ENCODE measurements at places on chromosomes 7 and 10. TPM values are rescaled to one million over a fixed set of nuclear protein-coding genes. Genes with fewer than 3 reads are reported as not detected.
A peak's percentile ranks its signal among the peaks of the same experiment; 100 is the strongest.

GRCh38 chr7:69104023-69104422, 494.3 kb upstream of the AUTS2 start:
- no peak for DNase-seq

DNA sequence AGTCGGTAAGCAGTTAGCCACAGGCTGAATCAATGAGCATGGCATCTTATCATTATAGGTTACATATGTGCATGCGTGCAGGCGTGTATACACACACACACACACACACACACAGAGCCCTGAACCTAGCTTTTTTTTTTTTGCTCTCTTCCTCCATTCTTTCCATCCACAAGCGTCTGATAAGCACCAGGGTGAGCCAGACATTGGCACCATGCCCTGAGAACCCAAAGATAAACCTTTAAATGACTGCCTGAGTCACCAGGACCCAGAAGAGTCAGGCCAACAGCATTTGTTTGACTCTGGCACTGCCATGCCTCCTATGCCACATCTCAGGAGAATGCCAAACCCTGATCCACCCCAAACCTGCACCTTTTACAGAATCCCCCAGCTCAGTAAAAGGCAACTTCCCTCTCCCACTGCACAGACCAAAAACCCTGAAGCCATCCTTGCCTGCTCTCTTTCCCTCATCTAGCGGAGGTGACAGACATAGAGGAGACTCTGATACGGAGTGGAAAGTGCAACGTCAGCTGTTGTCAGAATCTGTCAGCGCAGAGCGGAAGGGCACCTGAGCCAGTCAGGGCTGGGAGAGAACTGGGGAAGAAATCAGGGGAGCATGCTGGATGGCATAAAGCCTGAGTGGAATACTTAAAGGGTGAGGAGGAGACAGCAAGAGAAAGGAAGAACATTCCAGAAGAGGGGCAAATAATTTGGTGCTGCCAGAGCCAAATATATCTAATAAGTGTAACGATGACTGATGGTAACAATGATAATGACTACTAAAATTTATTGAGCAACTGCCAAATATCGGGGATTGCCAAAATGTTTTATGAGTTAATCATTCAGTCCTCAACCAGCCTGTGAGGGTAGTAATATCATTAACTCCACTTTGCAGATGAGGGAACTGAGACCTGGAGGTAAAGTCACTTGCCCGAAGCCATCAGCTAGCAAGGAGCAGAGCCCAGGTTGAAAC, 3.2 kb downstream of the PARP12 start:
- peak; percentile 36 for DNase-seq

DNA sequence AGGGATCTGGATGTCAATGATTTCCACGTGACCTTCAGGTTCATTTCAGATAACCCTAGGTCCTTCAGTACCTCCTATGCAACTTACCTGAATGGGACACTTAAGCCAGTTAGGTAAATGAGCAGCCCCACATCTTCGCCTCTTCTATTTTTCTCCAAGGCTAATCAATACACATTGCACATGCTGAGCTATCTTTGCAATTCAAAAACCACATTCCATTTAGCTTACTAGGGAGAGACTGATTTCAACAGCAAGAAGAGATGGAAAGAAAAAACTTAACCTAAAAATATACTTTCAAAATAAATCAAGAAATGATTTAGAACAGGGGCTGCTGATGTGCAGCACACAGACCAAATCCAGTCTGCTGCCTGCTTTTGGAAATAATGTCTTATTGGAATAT, 81.8 kb upstream of the CDCA7L start:
- DNase-seq: no peak

GRCh38 chr10:112532189-112532588, 85.2 kb downstream of the VTI1A start:
- DNase-seq: no peak

- DNase-seq: no peak
Measured at GRCh38 chr10:110239892-110240291, 32.5 kb downstream of the MXI1 start.

DNA sequence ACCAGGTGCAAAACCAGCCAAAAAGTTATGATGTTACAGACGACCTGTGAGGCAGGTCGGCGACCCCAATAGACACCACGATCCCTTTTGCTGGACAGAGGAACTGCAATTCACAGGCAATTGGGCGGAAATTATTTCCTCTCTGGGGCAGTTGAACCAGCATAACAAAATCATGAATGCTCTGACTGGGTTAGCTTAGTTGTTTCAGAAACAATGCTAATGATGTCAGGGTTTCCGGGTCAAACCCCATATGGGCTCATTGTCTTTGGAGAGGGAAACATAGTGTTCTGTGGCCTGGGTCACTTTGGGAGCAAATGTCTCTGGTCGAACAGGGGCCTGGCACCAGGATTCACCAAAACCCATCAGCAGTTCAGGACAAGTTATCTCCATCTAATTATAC, 669.1 kb upstream of the NRP1 start:
- no peak for DNase-seq

DNA sequence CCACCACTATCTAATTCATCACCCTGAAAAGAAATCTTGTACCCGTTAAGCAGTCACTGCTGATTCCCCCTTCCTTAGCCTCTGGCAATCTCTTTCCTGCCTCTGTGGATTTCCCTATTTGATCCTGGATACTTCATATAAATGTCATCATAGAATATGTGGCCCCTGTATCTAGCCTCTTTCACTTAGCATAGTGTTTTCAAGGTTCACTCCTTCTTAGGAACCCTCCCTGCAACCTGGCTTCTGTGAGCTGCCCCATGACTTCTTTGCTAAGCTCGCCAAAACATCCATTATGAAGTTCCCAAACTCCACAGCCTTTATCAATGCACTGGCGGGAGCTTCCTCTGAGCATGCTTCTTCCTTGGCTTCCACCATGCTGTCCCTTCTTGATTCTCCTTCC, 70.8 kb upstream of the PDZD8 start:
- no peak for DNase-seq

DNA sequence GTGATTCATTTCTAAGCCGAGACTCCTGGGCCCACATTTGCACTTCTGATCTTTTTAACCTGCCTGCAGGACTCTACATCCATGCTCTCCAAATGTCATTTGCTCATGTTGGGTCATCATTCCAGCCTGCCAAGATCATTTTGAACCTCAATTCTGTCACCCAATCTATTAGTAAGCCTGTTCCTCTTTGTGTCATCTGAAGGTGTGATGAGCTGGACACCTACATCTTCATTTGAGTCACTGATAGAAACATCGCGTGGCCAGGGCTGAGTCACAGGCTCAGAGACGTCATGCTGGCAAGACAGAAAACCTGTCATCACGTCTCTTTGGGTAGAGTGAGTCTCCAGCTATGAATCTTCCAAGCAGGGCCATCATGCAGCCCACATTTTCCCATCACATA, 65.3 kb upstream of the SLF2 start:
- DNase-seq: no peak

DNA sequence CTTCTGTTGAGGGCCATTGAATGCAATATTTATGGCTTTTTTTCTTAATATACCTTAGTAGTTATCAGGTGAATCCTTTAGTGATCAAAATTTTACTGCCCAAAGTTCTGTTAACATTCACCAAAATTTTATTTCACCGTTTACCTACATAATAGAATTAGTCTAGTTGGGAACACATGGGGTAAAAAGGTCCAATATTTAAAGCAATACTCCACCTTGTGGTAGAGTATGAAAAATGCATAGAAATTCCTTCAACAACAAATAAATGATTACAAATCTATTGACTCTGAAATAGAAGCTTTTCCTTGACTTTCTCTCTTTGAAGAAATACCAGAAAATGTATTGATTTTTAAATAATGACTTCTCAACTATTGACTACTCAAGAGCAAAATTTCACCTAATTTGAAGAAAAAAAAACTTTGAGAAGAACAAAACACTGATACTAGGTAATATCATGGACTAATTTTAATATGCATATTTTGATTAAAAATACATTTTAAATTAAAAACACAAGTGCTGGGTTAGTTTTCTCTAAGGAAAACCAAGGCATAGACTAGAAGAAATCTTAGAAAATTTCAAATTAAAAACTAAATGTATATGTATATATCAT, 43.3 kb downstream of the POLR1F start:
- DNase-seq: no peak

DNA sequence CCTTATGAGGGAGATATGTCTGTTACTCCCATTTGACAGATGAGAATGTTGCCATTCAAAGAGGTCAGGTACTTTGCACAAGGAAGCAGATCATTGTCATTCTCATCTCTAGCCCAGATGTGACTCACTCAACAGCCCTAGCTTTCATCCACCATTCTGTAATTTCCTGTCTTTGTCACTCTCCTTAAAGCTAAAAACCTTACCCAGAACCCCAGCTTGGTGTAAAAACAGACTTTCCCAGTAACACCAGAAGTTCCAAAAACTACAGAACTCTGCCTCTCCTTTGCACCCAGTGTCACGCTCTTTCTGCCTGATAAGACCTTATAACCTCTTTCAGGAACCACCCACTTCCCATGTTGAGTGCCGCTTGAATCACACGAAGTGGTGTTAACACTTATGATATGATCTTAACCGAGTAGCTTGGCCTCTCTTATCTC, 89.1 kb upstream of the SP4 start:
- no peak for DNase-seq

- DNase-seq: no peak
Measured at GRCh38 chr10:114638821-114639625, 19.1 kb downstream of the ABLIM1 start.

GRCh38 chr7:90326500-90326899, 5.4 kb upstream of the FAM237B start:
- DNase-seq: no peak

GRCh38 chr10:5547931-5548660, 23.3 kb downstream of the CALML3 start:
- DNase-seq: peak; percentile 42

- DNase-seq: peak; percentile 71
Measured at GRCh38 chr7:44767912-44768627, 19.4 kb downstream of the ZMIZ2 start.

DNA sequence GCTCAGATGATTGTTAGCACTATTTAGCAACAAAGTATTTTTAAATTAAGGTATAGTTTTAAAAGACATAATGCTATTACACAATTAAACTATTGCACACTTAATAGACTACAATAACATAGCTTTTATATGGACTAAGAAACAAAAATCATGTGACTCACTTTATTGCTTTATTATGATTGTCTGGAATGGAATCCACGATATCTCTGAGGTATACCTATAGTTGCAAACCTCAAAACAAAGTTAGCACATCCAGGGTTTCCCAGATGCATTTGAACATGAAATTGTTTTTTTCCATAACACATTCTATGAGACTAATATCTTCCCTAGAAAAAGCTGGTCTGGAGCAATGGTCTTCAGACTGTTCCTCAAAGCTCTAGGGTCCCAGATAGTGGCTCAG, 18.3 kb upstream of the RPEL1 start:
- DNase-seq: no peak

DNA sequence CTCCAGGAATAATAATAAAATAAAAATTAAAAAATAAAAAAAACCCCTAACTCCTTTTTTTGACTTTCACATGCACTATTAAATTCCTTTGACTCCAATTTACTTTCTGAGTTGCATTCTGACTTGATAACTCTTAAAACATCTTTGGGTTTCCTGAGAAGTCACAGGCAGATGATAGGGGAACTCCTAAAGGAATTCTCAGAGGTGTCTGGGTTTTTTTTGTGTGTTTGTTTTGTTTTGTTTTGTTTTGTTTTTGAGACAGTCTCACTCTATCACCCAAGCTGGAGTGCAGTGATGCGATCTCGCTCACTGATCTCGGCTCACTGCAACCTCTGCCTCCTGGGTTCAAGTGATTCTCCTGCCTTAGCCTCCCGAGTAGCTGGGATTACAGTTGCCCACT, 52.7 kb upstream of the APBB1IP start:
- DNase-seq: no peak

DNA sequence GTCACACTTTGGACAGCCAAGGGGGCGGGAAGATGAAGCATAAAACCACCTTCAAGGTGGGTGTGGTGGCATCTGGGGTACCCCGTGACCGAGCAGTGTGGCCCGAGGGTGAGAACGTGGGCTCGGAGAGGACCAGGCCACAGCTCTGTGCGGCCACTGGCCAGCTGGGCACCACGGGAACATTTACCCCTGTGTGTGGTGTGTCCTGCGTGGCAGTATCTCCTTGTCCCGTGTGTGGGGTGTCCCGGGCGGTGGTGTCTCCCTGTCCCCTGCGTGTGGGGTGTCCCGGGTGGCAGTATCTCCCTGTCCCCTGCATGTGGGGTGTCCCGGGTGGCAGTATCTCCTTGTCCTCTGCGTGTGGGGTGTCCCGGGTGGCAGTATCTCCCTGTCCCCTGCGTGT, 570.3 kb downstream of the DNAJB6 start:
- no peak for DNase-seq

- no peak for DNase-seq
Measured at GRCh38 chr10:74752371-74753040, 73.9 kb upstream of the KAT6B start.

DNA sequence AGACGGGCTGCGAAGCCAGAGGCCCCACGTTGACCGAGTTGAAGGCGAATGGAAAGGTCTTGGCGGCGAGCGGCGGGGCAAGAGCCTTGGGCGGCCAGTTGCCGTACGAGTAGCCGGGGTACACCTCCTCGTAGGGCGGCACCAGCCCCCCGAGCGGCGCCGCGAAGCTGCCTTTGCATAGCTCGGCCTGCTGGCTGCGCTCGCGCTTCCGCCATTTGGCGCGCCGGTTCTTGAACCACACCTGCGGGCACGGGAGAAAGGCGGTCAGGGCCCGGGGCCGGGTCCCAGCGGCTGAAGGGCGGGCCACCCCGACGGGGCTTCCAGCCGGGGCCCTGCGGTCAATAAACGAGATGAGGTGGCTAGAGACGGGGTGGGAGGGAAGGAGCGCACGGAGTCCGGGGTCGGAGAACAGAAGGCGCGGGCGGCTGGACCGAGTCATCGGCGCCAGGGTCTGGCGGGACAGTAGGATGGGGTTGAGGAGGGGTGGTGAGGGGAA, 4.8 kb downstream of the ELOVL3 start:
- peak; percentile 58 for DNase-seq

- DNase-seq: no peak
Measured at GRCh38 chr10:85152496-85152895, 824.1 kb downstream of the CCSER2 start.

GRCh38 chr10:58802047-58802446, 289.4 kb downstream of the BICC1 start:
- no peak for DNase-seq

Gene CRYGN
- polyA plus RNA-seq: not detected

Gene CARD11
- polyA plus RNA-seq: 0.17 TPM

Gene SFRP4
- 0.42 TPM for polyA plus RNA-seq

Gene WEE2
- not detected for polyA plus RNA-seq

Gene LRRC18
- not detected for polyA plus RNA-seq

Gene TRPV5
- polyA plus RNA-seq: not detected

Gene SLIT1
- 0.08 TPM for polyA plus RNA-seq
